ENCODE measurements at places on chromosomes 2 and 18.
A peak's percentile ranks its signal among the peaks of the same experiment; 100 is the strongest.

GRCh38 chr2:216057688-216058193, 23.9 kb downstream of the PECR start:
- peak; percentile 17 for DNase-seq

GRCh38 chr2:1886405-1886992, 142.2 kb upstream of the PXDN start:
- no peak for DNase-seq

GRCh38 chr2:166900700-166901099, 12.4 kb downstream of the XIRP2 start:
- no peak for DNase-seq

- DNase-seq = no peak
These were observed 1.2 kb upstream of the EN1 start for GRCh38 chr2:118848381-118849225.

GRCh38 chr2:241788572-241788971, 11.9 kb downstream of the GAL3ST2 start:
- no peak for DNase-seq

DNA sequence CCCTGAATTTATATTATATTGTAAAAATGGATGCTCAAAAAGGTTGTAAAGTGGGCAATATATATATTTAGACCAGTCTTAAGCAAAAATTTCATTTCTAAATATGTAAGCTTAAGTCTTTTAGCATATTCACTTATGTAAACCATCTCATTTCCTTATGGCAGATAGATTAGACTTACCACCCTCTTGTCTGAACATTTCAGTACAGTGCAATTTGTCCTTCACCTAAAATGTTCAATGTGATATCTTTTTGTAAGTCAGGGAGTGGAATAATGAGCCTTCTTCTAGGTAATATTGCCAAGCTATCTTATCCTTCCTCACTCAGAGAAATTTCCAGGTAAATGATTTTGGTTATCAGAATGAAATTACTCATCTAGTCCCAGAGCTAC, 92.3 kb downstream of the KLF7 start:
- no peak for DNase-seq

- no peak for DNase-seq
These were observed 70.2 kb upstream of the SMAD2 start for GRCh38 chr18:48000701-48001100.

Data from stimulated activated CD4-positive, alpha-beta T cell treated with anti-CD3 and anti-CD28 coated beads, Interleukin-15, amount 100 ng/mL, for 1 hour (primary cell).